Mucosa of gallbladder (tissue), 1 donor: ENCODE measurements at places on chromosomes 3 and 15. TPM values are rescaled to one million over a fixed set of nuclear protein-coding genes. Genes with fewer than 3 reads are reported as not detected.

The KCNMB2 gene
- 4.4 TPM for total RNA-seq

The KLHDC8B gene
- total RNA-seq, result 35.1 TPM

The EPHA3 gene
- total RNA-seq, result 15.3 TPM

The CCDC13 gene
- total RNA-seq, result 1.4 TPM

The ANKRD63 gene
- 1.6 TPM for total RNA-seq

The PPARG gene
- total RNA-seq, result 13.0 TPM

The RAB7A gene
- total RNA-seq, result 194 TPM

The IQCF5 gene
- not detected for total RNA-seq

DNA sequence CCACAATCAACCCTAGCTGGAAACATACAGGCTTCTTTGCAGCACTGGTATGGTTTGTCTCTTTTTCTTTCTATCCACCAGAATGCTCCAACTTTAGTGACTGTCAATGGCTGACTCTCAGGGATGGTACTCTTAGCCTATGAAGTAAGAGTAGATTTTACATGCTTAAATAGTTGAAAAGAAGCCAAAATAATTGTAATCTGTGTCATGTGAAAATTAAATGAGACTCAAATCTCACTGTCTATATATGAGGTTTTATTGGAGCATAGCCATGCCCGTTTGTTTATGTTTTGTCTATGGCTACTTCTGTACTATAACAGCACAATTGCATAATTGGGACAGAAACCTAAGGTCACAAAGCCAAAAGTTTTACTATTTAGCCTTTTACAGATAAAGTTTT is 29.1 kb upstream of the PDZRN3 start:
- no peak for DNase-seq

GRCh38 chr15:98286831-98287230 is 326.3 kb downstream of the ARRDC4 start:
- no peak for DNase-seq

DNA sequence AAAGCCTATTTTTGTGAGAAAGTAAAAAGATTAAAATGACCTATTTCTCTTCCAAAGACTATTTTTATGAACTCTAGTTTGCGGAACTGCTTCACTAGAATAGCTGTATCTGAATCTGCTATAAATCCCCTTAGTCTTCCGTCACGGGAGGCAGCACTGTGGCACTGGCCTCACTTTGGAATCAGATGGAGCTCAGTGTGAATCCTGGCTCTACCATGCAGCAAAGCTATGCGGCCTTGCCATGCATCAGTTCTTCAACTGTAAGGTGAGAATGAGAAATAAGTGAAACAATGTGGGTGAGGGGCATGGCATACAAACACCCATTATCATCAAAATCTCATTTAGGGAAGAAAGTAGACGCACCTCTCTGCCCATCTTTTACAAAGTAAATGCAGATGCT is 27.5 kb upstream of the CSPG5 start:
- no peak for DNase-seq

GRCh38 chr15:94526071-94526689 is 294.8 kb downstream of the MCTP2 start:
- no peak for DNase-seq

GRCh38 chr3:159260049-159260662 is 458.3 kb downstream of the MFSD1 start:
- DNase-seq, result peak; percentile 47

DNA sequence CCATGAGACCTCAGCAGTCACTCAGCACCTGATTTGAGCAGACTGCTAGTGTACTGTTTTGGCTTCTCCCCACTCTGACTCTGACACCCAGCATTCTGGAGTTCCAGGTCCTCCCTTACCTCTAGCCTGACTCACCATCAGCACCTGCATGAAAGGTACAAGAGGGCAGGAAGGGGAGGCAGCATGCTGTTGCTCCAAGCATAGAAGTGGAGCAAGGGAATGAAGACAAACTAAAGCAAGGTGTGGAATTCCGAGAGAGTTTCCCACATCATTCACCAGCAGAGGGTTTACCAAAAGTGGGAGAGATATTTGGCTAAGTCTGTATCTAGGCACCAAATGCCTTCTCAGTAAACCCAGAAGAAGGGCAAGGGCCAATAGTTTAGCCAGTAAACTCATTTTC is 21.3 kb downstream of the HEXA start:
- no peak for DNase-seq

DNA sequence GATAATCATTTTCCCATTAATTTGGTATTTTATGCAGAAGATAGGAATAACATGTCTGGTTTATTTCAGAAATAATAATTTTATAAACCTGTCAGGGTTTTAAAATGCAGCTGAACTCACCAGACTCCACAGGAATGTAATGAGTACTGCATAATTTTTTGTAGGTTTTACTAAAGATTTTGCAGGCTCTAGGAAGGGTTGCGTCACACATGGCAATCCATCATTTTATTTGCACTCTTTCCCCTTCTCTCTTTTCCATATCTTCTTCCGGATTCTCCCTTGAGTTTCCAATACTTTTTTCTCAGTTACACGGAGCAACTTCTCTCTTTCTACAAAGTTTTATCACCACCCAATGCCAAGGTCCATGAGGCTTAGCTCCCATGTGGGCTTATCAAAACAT is 234.7 kb downstream of the NFKBIZ start:
- no peak for DNase-seq

DNA sequence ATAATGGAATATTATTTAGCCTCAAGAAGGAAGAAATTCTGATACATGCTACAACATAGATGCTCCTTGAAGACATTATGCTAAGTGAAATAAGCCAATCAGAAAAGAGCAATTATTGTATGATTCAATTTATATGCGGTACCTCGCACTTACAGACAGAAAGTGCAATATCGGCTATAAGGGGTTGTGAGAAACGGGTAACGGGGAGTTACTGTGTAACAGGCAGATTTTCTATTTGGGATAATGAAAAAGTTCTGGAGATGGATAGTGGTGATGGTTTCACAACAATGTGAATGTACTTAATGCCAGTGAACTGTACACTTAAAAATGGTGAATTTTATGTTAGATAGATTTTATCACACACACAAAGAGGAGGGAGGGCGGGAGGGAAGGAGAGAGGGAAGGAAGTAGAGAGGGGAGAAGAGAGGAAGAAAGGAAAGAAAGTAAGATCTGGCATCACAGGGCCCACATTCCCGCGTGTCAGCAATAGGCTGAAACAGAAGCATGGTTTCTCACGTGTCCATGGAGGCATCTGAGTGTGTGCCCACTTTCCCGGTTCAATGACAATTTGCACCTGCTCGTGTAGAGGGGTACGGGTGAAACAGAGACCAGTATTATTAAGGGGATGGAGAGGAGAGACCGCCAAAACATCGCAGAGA is 700 bp upstream of the BLM start:
- DNase-seq, result no peak

DNA sequence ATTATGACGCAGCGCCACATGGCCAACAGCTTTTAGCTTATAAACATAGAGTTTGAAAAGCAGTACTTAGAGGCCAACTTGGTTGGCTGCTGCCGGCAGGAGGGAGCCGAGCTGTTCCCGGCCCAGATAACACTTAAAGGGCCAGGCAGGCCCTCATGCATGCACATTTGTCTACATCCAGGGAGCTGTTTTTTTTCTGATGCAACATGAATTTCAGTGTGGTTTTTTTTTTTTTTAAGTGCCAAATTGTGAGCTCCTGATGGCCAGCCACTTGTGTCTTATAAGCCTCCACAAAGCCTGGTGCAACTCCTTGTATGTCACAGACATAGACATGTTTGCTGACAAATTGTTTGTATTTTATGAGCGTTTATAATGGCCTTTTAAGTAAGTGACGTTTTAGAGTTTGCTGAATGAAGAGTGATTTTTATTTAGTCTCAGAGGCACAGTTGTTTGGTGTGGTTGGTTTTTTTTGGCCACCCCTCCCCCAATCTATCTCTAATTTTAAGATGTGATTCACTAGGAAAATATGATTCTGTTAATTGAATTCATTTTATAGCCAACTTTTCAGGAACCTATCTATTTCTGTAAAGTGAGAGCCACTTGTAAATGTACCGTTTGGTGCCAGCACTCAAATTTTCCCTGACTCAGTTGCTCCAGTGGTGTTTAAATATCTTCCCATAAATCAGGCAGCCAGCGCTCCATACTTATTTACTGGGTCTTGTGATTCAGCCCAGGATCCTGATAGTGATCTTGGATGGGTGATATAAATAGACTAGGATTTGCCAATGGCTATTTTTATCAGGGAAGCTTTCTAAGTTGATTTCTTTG is 134.3 kb downstream of the VGLL4 start:
- DNase-seq, result peak; percentile 77

DNA sequence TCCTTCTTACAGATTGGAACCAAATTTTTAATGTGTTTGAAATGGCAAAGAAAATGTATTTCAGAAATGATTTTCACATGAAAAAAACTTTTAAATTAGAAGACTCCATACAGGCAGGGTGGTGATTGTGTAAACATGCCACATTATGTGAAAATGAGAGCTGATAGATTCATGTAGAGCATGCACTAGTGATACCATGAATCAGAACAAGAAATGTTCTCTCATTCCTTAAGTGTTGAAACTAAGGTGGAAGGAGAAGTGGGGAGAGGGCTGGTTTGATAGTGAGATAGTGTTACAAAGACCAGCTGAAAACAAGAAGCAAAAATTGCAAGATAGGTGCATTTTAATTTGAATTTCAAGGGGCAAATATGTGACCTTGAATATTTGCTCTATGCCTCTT is 100.3 kb downstream of the CCNL1 start:
- DNase-seq, result no peak

- no peak for DNase-seq
Observed at GRCh38 chr15:75065851-75066509, 42.6 kb downstream of the PPCDC start.

GRCh38 chr3:61821823-61822251 is 260.5 kb downstream of the PTPRG start:
- DNase-seq, result no peak

DNA sequence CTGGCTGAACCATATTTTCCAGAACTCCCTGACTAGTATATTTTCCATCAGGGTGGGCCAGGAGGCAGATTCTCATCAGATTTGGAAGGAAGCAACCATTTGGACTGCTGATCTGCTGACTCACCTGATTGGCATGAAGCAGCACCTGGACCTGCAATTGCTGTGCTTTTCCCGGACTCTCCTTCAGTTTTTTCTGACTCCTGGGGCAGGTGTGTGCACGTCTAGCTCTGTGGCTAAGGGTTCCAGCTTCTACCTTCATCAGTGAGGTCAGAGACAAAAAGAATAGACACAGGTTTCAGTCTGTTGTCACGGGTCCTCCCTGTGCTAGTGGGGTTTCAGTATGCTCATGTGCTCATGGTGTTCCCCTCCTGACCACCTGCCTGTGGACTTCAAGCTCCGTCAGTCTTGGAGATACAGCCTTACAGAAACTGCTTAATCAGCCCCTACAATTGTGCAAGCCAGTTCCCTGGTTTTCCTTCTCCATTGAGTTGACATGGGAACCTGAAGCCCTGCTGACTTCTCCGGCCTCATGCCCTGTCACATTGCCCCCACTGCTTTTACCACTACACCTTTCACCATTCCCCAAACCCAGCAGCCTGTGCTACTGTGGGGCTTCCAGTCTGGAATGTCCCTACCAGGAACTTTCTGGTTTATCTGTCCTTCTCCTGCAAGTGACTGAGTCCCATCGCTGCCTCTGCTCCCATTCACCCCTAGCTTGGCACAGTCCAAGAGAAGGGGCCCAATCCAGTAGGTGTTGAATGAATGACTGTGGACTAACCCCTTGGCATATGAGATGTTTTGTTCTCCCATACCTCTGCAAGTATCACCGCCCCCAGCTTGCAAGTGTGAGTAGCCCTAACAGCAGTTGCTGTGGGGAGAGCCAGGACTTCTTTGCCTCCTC is 31.7 kb downstream of the HMCES start:
- DNase-seq, result no peak

DNA sequence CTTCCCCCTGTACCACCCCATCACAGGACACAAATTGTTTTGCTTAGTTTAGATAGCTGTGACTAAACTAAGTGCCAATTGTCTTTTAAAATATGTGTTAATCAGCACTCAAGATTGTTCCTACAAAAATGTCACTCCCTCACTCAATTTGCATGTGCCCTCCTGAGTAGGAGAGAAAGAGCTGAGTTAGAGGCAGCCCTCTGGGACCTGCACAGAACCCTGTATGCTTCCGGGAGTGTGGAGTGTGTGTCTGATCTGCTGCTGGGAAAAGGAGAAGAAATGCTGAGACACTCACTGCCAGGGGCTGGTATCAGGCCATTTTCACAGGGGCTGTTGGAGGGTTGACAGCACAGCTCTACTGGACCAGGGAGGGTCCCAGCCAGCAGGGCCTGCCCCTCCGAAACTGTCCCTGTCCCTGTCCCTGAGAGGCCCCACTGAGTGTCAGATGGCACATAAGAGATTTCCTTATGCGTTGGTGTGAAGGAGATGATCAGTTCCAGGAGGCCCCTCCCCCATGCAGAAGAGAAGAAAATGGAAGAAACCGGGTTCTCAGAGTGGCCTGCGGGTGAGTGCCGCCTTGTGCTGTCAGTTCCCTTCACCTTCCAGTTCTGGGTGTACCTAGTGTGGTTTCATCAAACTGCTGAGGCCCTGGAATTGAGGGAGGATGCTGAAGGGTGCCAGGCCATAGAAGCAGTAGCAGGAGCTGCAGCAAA is 3.9 kb upstream of the B3GNT5 start:
- DNase-seq, result no peak

DNA sequence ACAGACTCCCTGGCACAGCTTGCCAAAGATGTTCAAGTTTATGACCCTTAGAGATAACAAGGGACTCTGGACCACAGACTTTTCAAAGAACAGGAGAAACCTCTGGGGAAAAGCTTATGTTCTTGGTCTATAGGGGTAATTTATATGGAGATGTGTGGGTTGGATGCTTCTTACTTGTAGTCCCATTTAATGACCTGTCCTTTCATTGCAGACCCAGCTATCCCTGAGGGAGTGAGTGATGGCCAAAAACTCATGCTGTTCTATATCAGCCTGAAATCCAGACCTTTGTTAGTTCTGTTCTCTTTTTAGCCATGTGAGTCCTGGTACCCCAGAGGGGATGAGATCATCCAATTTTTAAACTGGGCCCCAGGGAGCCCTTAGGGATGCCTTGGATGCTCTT is 43.7 kb upstream of the MRPL3 start:
- no peak for DNase-seq

DNA sequence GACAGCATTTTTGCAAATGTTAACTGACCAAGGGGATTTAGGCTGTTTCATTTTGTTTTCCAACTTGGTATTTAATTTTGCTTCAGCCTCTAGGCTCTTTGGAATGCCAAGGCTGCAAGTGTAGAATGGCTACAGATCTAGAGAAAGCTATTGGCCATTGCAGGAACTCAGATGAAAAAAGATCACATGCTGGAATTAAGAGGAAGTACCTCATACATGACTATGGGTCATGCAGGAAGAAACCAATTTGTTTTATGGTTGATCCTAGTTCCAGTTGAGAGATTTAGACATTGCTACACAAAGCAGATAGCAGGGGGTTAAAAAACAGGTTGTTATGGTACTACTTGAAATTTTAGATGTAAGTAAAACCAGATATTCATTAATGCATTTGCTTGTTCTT is 12.7 kb upstream of the CLDN16 start:
- DNase-seq, result no peak

DNA sequence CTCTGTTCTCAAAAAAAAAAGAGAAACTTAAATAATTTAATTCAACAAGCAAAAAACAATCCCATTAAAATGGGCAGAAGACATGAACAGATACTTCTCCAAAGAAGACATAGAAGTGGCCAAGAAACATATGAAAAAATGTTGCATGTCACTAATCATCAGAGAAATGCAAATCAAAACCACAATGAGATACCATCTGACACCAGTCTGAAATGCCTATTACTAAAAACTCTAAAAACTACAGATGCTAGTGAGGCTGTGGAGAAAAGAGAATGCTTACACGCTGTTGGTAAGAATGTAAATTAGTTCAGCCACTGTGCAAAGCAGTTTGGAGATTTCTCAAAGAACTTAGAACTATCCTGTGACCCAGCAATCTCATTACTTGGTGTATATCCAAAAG is 382.9 kb downstream of the OTOL1 start:
- DNase-seq, result no peak
